Upper lobe of left lung (tissue), 6 donors: ENCODE measurements at places on chromosomes 12 and 14. TPM values are rescaled to one million over a fixed set of nuclear protein-coding genes. Genes with fewer than 3 reads are reported as not detected.
A peak's percentile ranks its signal among the peaks of the same experiment; 100 is the strongest.

SPX gene
- total RNA-seq: 1.0 TPM

DNA sequence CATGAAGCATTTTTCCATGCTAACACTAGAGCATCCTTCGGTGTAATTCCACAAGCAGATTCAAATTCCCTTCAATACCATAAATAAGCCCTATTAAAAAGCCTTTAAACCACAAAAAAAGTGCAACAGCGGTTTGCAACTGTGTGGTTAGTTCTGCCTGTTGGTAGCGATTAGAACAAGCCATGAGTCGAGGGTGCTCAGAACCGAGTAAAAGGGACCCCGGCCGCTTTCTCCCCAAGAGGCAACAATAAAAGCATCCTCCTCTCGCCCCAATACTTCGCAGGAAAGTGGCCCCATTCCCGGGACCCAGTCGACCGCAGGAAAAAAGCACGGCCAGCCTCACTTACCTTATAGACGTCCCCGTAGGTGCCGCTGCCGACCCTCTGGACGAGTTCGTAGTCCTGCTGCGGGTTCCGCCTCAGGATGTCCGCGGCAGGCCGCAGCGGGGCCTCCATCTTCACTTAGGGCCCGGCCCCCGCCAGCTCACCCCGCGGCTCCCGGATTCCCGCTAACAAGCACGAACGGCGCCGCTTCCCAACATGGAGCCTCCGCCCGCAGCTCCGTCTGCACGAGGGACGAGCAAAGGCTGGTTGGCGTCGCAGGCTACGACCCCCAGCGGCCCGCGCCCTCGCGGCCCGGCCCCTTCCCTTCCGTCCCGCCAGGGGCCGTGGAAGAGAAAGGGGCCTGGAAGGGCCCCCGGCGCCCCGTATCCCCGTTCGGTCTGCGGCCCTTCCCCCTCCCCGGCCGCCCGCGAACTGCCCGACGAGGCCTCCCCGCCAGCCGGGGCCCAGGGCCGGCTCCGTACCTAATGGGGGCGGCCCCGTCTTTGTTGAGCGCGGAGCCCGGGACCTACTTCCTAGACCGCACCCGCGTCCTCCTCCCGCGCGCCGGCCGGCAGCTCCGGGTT is 521 bp downstream of the MAP4K5 start:
- H3K27me3 ChIP-seq: no peaks in the 10 kb centered on the region
- H3K27ac ChIP-seq: peak overlapping the region; percentile 91
- peak; percentile 56 for DNase-seq

DNA sequence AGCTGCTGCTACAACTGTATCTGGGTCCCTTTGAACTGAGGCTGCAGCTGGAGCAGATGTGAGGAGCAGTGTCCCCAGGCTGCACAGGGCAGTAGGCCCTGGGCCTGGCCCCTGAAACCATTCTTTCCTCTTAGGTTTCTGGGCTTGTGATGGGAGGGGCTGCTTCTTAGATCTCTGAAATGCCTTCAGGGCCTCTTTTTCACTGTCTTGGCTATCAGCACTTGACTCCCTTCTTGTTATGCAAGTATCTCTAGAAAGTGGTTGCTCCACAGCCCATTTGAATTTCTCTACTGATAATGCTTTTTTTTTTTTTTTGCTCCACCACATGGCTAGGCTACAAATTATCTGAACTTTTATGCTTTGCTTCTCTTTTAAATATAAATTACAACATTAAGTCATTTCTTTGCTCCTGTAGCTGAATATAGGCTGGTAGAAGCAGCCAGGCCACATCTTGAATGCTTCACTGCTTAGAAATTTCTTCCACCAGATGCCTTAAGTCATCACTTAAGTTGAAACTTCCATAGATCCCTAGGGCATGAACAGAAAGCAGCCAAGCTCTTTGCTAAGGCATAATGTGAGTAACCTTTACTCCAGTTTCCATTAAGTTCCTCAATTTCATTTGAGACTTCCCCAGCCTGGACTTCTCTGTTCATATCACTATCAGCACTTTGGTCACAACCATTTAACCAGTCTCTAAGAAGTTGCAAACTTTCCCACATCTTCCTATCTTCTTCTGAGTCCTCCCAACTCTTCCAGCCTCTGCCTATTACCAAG is 41.1 kb downstream of the ACSM4 start:
- H3K36me3 ChIP-seq: no peaks in the 10 kb centered on the region
- no peaks in the 10 kb centered on the region for H3K4me1 ChIP-seq
- no peak overlapping the region for H3K27ac ChIP-seq
- no peaks in the 10 kb centered on the region for H3K27me3 ChIP-seq
- no peak overlapping the region for H3K4me3 ChIP-seq

MLEC gene
- total RNA-seq: 117 TPM

GRCh38 chr12:131701705-131702572 is 9.0 kb upstream of the SFSWAP start:
- H3K4me1 ChIP-seq: no peaks in the 10 kb centered on the region
- no peaks in the 10 kb centered on the region for H3K27me3 ChIP-seq
- no peak overlapping the region for H3K27ac ChIP-seq
- H3K4me3 ChIP-seq: no peak overlapping the region
- no peak for DNase-seq

- H3K27me3 ChIP-seq: no peaks in the 10 kb centered on the region
- peak; percentile 89 for DNase-seq
- H3K4me3 ChIP-seq: peak overlapping the region; percentile 44
- H3K27ac ChIP-seq: no peak overlapping the region
- H3K36me3 ChIP-seq: no peaks in the 10 kb centered on the region
Measured at GRCh38 chr14:90060312-90060964, 1.4 kb upstream of the KCNK13 start.

TSPAN8 gene
- total RNA-seq: 18.4 TPM

DNA sequence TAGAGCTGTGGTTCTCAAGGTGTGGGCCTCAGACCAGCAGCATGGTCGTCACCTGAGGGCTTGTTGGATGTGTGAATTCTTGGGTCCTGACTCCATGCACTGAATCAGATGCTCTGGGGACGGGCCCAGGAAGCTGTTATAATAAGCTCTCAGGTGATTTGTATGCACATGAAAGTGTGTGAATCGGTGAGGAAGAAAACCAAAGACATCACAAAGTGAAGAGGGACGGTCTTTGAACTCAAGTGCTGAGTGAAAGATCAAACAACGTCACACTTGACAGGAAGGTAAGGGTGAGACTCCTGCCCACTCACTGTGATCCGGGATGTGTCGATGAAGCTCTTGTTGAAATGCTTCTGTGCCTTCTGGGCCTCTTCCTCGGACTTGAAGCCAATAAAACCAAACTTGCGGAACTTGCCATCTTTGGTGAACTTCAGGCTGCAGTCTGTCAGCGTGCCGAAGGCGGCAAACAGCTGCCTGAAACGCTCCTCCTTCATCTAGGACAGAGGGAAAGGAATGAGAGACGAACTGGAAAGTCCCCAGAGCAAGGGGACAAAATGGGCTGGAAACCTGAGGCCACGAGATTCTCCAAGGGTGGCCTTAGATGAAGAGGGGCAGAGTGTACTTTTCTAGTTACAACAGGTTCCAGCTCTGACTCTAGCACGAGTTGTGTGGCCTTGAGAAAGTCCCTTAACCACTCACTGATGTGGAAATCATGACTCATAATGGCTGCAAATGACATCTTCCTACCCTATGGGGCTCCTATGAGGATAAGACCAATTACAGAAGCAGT is 4.0 kb downstream of the RBM19 start:
- peaks cover 13% of the 10 kb centered on the region for H3K4me1 ChIP-seq
- H3K27ac ChIP-seq: no peak overlapping the region

GRCh38 chr12:56337753-56338251 is 882 bp upstream of the IL23A start:
- no peak overlapping the region for H3K4me3 ChIP-seq
- H3K27me3 ChIP-seq: no peaks in the 10 kb centered on the region
- no peaks in the 10 kb centered on the region for H3K36me3 ChIP-seq
- H3K4me1 ChIP-seq: peaks cover 18% of the 10 kb centered on the region

DNA sequence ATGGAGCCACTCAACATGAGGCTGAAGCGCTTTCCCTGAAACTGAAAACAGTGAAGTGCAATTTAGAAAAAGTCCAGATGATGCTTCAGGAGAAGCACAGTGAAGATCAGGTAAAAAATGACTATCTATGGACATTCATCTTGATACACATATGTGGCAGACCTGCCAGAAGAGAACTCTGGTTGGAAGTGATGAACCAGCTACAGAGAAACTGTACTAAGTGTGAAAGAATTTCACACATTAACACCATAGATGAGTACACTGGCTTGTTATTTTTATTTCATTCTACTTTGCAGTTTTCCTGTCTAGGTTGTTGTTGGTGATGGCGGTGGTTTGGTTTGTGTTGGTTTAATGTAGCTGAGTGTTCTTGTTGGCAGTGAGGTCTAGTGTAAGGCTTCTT is 174.7 kb downstream of the ESR2 start:
- DNase-seq: no peak
- H3K36me3 ChIP-seq: peaks cover 86% of the 10 kb centered on the region
- H3K27ac ChIP-seq: no peak overlapping the region

GRCh38 chr12:65434737-65435136 is 156.3 kb downstream of the MSRB3 start:
- no peaks in the 10 kb centered on the region for H3K27me3 ChIP-seq
- H3K4me3 ChIP-seq: no peak overlapping the region
- DNase-seq: no peak
- H3K4me1 ChIP-seq: no peaks in the 10 kb centered on the region
